ENCODE measurements at places on chromosomes 16 and 17. TPM values are rescaled to one million over a fixed set of nuclear protein-coding genes. Genes with fewer than 3 reads are reported as not detected.

Gene CD300E
- total RNA-seq: not detected

Gene NTN1
- 0.11 TPM for total RNA-seq

Gene TEKT1
- not detected for total RNA-seq

Gene PRAC1
- not detected for total RNA-seq

Gene PRRT2
- 4.0 TPM for total RNA-seq

Gene NPIPA2
- total RNA-seq: 0.51 TPM

Gene CCL16
- not detected for total RNA-seq

Gene BAHCC1
- 5.2 TPM for total RNA-seq

Gene AURKB
- 9.4 TPM for total RNA-seq

Gene LRRC75A
- total RNA-seq: 0.13 TPM

Gene OR2C1
- total RNA-seq: not detected

Gene CHST4
- total RNA-seq: not detected

DNA sequence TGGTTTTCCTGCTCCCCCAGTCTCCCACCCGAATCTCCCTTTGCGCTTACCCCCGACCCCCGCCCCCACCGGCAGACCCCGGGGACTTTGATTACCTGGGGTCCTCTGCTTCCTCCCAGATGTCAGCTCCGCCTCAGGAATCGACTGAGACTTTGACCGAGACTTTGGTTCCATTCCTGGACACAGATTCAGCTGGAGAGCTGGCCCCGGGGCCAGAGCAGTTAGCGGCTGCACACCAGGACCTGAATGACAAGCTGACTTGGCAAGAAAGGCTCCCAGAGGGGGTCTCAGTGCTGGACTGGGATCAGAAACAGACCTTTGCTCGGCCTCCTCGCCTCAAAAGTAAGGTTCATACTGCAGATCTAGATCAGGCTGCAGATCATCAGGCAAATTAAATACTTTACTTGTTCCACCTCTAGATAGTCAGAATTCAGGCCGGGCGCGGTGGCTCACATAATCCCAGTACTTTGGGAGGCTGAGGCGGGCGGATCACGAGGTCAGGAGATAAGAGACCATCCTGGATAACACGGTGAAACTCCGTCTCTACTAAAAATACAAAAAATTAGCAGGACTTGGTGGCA is 60.3 kb upstream of the FBXO47 start:
- H3K4me1 ChIP-seq: no peaks in the 10 kb centered on the region
- H3K36me3 ChIP-seq: no peaks in the 10 kb centered on the region
- peak overlapping the region; percentile 63 for H3K4me3 ChIP-seq
- DNase-seq: no peak
- no peaks in the 10 kb centered on the region for H3K27me3 ChIP-seq

GRCh38 chr17:4901648-4902344 is 1.1 kb downstream of the CHRNE start:
- 0 out of 2 replicates have a peak, but pooled peaks cover 5% of the 10 kb centered on the region for H3K4me1 ChIP-seq
- no peaks in the 10 kb centered on the region for H3K36me3 ChIP-seq
- H3K4me3 ChIP-seq: no peak overlapping the region
- no peaks in the 10 kb centered on the region for H3K27me3 ChIP-seq

GRCh38 chr16:80176114-80176513 is 364.7 kb upstream of the DYNLRB2 start:
- no peak overlapping the region for H3K4me3 ChIP-seq
- peak; percentile 46 for DNase-seq
- H3K27ac ChIP-seq: peak overlapping the region; percentile 11
- H3K27me3 ChIP-seq: no peaks in the 10 kb centered on the region

DNA sequence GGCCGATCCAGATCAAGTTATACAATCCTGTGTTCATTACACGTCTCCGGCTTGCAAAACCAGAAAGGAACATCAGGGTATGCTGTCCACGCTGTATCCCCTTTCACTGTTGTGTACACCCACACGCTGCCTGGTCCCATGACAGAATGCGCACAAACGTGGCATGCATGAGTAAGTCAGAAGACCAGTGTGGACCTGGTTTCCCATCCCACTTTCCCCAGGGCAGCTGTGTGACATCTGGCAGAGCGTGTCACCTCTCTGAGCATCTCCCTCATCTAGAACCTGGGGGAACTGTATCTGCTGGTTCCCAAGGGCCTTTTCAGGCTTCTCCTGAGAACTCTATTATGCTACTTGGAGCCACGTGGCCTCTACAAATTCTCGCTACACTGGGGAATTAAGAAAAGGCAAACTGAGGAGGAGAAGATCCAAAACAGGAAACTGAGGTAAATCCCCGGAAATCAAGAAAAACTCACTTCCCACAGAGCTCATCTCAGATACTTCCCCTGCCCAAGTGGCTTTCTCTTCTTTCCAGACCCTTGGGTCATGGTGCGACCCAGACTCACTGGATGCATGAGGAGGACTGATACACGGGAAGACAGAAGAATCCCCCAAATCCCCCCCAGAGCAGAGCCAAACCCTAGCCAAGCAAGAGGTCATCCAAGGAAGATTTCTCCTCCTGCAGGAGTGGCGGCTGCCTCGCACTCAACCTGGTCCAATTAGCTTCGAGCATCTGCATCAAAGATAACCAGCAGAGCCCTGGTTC is 139.3 kb downstream of the GAS7 start:
- peaks cover 20% of the 10 kb centered on the region for H3K4me1 ChIP-seq
- DNase-seq: no peak
- no peaks in the 10 kb centered on the region for H3K27me3 ChIP-seq
- H3K36me3 ChIP-seq: no peaks in the 10 kb centered on the region
- H3K4me3 ChIP-seq: no peak overlapping the region

- no peaks in the 10 kb centered on the region for H3K36me3 ChIP-seq
- peak; percentile 71 for DNase-seq
- no peak overlapping the region for H3K4me3 ChIP-seq
- peaks cover 62% of the 10 kb centered on the region for H3K4me1 ChIP-seq
- H3K27me3 ChIP-seq: no peaks in the 10 kb centered on the region
These were observed 41.8 kb downstream of the MYO18A start for GRCh38 chr17:29138184-29138955.

GRCh38 chr16:28219282-28219681 is 7.5 kb upstream of the XPO6 start:
- no peak overlapping the region for H3K4me3 ChIP-seq
- no peaks in the 10 kb centered on the region for H3K4me1 ChIP-seq
- DNase-seq: no peak
- H3K27me3 ChIP-seq: no peaks in the 10 kb centered on the region
- no peaks in the 10 kb centered on the region for H3K36me3 ChIP-seq

- DNase-seq: no peak
- H3K36me3 ChIP-seq: no peaks in the 10 kb centered on the region
- H3K4me3 ChIP-seq: no peak overlapping the region
- H3K27me3 ChIP-seq: no peaks in the 10 kb centered on the region
- no peak overlapping the region for H3K27ac ChIP-seq
- no peaks in the 10 kb centered on the region for H3K4me1 ChIP-seq
These were observed 9.8 kb downstream of the CHST6 start for GRCh38 chr16:75485230-75486013.

GRCh38 chr17:3966720-3967363 is 2.6 kb upstream of the ATP2A3 start:
- H3K36me3 ChIP-seq: no peaks in the 10 kb centered on the region
- no peaks in the 10 kb centered on the region for H3K4me1 ChIP-seq
- no peak overlapping the region for H3K4me3 ChIP-seq
- peaks cover 22% of the 10 kb centered on the region for H3K27me3 ChIP-seq

DNA sequence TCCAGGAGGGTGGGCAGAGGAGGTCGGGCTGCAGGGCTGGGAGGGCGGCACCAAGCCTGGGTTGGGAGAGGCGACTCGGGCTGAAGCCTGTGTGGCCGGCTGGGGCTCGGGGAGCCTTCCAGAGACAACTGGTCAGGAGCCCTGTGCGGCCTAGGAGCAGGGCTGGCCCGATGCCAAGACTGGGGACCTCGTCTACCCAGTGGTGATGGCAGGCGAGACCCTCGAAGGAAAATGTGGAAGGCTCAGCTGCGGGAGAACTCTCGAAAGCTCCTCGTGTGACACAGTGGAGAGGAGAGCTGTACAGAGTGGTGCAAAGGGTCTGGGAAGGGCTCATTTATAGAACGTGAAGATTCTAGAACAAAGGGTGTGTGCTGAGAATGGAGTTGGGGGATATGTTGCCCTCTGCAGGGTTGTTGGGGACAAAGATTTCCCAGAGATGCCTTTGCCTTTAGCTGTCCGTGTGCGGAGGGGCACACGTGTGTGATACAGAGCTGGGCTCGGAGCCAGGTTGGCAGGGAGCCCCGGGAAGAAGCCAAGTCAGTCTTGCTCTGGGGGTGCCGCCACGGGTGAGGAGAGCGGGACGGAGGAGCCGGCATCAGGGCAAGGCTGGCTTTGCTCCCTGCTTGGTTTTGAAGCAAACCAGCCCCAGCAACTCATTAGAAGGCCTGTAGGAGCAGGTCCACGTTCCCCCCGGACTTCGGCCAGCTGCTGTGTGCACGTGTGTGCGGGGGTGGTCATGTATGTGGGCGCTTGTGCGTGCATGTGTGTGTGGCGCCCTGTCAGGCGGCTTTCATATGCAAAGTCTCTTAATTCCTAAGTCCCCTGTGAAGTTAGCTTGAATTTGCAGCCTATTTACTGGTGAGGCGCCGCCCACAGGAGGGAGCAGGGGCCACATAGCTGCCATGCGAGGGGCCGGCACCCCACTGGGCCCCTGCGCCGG is 132.4 kb upstream of the CHMP6 start:
- no peaks in the 10 kb centered on the region for H3K27me3 ChIP-seq
- peak; percentile 92 for DNase-seq
- H3K36me3 ChIP-seq: no peaks in the 10 kb centered on the region
- H3K4me1 ChIP-seq: peaks cover 34% of the 10 kb centered on the region

GRCh38 chr17:740240-741017 is 8.0 kb downstream of the TLCD3A start:
- DNase-seq: no peak
- H3K27ac ChIP-seq: no peak overlapping the region
- H3K36me3 ChIP-seq: peaks cover 38% of the 10 kb centered on the region

- H3K4me3 ChIP-seq: no peak overlapping the region
- peaks cover 84% of the 10 kb centered on the region for H3K36me3 ChIP-seq
- peak; percentile 72 for DNase-seq
- H3K27me3 ChIP-seq: no peaks in the 10 kb centered on the region
- peaks cover 11% of the 10 kb centered on the region for H3K4me1 ChIP-seq
- H3K27ac ChIP-seq: peak overlapping the region; percentile 62
These were observed 142.4 kb upstream of the RBL2 start for GRCh38 chr16:53291757-53292392.

DNA sequence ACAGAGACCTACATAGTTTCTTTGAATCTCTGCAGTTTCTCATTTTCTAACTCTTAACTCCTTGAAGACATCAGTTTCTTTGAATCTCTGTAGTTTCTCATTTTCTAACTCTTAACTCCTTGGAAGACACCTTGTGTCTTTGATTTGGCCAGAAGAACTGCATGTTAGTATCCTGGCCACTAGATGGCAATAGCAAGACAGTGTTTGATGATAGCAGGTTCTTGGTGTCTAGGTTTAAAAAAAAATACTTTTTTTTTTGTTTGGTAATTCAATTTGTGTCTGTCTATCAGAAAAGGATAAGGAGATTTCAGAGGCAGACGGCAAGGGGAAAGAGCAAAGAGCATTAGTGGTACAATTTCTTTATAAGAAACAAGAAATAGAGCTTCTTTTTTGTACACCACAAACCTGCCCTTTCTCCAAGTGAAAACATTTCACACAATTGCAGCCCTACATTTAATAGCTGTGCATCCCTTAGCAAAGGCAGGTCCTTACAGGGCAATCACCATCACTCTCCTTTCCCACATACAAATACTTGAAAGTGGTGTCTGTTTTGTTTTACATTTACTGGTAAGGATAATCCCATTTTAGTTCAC is 1324.9 kb upstream of the CDH8 start:
- peak; percentile 64 for DNase-seq
- no peaks in the 10 kb centered on the region for H3K4me1 ChIP-seq
- no peaks in the 10 kb centered on the region for H3K27me3 ChIP-seq
- no peaks in the 10 kb centered on the region for H3K36me3 ChIP-seq

GRCh38 chr16:49465661-49466528 is 92.3 kb downstream of the C16orf78 start:
- H3K27ac ChIP-seq: no peak overlapping the region
- H3K4me3 ChIP-seq: no peak overlapping the region
- H3K4me1 ChIP-seq: no peaks in the 10 kb centered on the region
- H3K27me3 ChIP-seq: peaks cover 5% of the 10 kb centered on the region

All from GM23248 (cell line).